ENCODE measurements at places on chromosomes 3 and 15.

GRCh38 chr15:53982876-53983275 is 4.6 kb downstream of the UNC13C start:
- no peak for DNase-seq

- DNase-seq, result no peak
Observed at GRCh38 chr3:31873254-31873820, 107.7 kb downstream of the OSBPL10 start.

DNA sequence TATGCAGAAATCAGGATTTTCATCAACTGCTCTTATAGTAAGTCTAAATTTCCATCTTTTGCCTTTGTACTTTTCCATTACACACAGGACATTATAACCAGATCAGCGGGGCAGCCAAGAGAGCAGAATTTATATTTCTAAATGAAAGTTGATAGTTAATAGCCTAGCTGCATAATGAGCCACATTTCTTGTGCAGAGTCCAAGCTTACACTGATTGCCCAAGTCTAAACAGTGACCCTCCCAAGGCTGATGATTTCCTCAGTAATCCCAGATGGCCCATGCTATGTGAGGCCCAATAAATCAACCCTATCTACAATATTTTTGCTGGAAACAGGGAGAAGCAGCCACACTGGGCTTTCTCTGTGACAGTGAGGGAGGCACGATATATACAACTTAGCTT is 475.8 kb upstream of the KCNMB2 start:
- peak; percentile 48 for DNase-seq

GRCh38 chr3:98600412-98601095 is 7.1 kb upstream of the CPOX start:
- no peak for DNase-seq

- no peak for DNase-seq
Observed at GRCh38 chr3:167451282-167451681, 22.6 kb downstream of the SERPINI2 start.

- no peak for DNase-seq
Observed at GRCh38 chr3:186920301-186920700, 10.0 kb upstream of the ST6GAL1 start.

DNA sequence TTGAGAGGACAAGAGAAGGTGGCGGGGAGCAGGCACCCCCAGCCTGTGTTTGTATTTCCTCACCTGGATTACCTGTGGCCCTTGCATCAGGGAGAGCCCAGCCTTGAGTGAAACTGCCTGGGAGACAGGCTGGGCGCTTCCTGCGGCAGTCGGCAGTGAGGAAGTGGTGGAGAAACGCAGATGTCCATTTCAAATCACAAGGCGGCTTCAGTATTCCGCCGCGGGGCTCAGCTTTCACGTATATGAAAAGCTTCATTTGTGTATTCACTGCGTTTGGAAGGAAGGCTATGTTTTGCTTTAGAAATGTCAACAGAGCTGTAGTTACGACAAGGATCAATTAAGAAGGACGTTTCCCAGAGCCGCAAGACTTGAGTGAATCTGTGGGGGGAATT is 167.4 kb upstream of the CTDSPL start:
- DNase-seq, result no peak

- DNase-seq, result no peak
Observed at GRCh38 chr15:32117122-32117521, 86.8 kb downstream of the CHRNA7 start.

DNA sequence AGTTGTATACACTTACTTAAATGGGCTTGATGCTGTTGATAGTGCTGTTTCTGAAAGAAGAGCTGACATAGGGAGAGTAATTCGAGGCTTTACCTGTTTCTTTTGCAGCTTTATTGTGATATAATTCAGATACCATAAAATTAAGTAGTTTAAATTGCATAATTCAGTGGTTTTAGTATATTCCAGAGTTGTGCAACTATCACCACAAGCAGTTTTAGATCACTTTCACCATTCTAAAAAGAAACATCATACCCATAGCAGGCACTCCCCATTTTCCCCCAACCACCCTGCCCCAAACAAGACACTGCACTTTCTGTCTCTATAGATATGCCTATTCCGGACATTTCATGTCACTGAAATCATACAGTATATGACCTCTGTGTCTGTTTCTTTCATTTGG is 98.5 kb downstream of the MTHFS start:
- DNase-seq, result no peak

Measured in AG04450 (cell line).